ENCODE measurements at places on chromosomes 16 and 17.

DNA sequence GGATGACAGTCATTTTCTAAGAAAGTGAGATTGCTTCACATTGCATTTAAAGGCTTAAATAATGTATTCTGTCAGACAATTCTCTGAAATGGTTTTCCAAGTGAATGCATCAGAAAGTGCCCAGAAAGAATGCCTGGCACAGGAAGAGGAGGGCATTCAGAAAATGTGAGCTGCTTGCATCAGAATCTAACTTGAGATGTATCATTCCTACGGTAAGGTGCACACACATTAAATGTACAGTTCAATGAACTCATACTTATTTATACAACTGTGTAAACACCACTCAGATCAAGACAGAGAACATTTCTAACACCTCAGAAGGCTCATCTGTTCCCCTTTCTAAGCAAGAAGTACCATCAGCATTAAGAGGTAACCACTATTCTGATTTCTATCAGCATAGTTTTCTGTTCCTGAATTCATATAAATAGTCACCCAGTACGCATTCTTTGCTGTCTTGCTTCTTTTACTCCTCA, 638.0 kb downstream of the MAF start:
- DNase-seq = no peak

DNA sequence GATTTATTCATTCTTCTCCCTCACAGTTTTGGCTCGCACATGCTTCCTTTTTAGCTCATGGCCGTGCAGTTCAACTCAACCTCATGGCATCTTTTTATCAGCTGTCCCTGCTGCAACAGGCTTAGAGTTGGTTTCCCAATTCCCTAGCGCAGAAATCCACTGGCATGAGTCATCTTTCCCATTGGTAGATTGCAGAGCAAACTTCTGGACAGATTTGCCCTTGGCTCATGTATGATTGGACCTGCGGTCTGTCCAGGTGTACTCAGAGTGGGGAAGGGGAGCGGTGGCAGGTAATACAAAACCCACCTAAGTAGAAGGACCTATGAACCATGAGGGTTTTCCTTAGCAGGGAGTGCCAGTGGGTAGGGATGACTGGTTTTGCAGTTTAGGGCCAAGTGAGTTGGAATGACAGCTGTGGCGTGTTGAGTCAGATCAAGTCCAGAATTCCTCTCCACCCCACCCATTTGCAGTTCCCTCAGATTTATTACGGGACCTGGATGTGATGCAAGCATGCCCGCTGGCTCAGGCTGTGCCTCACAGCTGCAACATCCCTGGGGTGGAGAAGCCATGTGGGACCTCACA, 584.7 kb downstream of the WWOX start:
- no peak for DNase-seq

DNA sequence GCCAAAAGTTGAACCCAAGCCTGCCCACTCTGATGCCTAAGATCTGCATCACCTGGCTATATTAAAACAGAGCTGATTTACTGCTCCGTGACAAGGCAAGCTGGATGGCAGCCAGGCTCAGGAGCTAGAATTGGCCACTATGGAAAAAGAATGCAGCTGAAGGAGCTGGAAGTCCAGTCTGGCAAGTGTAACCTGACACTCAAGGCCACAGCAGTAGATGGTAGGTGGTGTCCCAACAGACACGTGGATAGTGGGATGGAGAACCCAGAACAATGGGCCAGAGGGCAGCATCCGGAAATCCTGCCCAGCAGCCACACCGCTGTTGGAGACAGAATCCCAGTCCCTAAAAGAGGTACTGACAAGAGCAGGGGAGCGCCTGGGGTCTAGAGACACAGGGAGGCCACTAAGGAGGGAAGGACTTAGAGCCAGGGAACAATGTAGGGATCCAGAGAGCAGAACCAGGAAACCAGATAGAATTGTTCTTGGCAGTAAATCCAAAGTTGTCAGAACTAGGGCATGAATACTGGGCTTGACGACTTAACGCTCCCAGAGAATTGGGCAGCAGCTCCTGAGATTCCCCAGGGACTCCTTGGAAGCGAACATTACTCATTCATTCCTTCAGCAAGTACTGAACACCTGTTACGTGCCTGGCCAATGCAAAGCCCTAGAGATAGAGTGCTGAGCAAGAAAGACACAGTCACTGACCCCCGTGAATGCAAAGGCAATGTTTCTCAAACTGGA, 85.7 kb downstream of the CDYL2 start:
- no peak for DNase-seq

- DNase-seq = no peak
Measured at GRCh38 chr17:39729280-39729851, 966 bp downstream of the MIEN1 start.

DNA sequence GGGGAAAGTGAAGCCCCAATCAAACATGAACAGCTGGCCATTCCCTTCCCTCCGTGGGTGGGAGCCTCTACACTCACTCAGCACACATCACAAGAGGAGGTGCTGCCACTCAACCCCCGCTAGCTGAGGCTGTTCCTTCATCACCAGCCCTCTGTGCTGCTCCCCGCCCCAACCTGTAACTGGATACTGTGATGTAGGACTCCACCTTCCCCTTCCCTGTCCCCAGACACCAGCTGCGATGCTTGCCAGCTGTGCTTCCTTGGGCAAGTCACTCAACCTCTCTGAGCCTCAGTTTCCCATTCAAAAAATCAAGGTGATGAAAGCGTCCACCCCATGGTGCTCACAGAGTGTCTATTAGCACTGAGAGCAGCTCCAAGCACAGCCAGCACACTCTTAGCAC, 273.2 kb downstream of the MRTFB start:
- no peak for DNase-seq

DNA sequence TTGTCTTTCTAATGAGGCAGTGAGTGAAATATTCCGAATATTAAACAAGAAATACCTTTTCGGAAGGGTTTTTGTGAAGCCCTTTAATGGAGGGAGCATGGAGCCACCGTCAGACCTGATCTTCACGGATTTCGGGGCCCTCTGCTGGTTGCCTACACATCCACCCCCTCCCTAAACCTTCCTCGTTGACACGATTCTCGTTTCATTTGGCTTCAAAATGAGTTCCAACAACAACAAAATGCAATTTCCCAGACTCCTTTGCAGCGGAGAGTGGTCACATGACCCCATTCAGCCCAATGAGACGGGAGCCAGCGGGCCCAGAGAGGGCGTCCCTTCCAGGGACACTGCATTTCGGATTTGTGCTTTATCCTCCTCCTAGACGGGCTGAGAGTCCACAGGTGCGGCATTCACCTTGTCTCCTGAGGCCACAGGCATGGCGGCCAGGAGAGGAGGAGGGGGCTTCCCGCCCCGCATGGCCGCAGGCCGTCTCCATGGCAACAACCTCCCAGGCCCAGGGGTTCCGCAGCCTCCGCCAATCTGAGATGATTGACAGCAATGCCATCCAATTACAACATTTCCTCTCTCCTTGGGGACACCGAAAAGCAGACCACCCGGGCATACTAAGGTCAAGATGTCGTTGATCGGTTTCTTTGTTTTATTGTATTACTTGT, 259.8 kb downstream of the C16orf95 start:
- no peak for DNase-seq

DNA sequence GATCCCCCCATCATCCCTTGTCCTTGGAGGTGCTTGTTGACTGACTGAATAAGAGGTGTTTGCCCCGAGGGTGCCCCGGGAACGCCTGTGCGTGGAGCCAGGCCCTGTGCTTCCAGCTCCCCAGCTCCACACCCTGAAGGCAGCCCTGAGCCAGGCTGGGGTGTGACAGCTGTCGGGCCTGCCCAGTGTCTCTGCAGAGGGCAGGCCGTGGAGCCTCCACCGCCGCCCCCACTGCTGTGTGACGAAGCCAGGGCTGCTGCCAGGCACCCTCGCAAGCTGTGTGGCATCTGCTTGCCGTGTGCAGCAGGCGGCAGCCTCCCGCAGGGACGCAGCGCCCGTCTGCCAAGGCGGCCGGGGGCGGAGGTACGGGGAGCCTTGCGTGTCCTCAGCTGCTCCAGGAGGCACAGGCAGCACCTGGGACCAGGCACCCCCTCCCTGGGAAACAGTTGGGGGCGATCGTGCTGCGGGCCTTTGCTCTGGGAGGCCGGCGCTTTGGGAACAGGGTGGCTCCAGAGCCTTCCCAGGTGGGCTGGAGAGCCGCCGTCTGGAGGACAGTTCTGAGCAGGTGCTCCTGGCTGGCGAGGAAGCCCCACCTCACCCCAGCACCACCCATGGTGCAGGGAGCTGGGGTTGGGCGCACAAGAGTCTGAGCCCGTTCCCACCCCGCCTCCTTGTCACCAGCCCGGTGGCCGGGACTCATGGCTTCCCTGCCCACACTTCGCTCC, 26.6 kb downstream of the GSE1 start:
- no peak for DNase-seq

DNA sequence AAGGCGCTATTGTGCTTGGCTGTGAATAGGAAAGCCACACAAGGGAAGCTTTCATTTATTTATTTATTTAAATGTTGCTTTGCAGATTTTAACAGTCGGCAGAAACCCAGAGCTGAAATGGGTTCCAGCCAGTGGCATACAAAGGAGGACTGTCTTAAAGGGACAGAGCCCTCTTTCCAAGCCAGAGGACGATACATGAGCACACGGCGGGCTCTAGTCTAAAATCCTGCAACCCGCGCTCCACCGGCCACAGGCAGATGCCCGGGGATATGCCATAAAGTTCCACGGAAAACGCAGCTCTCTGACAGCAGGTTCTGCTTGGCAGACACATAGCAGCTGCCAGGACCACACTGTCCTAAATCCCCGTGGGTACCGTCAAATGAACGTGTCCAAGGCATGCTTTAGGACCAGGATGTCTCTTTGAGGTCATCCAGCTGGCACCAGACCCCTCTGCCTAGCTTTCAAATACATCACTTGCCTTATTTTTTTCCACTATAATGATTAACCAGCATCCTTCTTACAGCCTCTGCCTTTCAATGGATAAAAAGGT, 64.6 kb downstream of the CYTH1 start:
- DNase-seq = no peak

- DNase-seq = no peak
Measured at GRCh38 chr16:81808933-81809480, 29.9 kb downstream of the PLCG2 start.

DNA sequence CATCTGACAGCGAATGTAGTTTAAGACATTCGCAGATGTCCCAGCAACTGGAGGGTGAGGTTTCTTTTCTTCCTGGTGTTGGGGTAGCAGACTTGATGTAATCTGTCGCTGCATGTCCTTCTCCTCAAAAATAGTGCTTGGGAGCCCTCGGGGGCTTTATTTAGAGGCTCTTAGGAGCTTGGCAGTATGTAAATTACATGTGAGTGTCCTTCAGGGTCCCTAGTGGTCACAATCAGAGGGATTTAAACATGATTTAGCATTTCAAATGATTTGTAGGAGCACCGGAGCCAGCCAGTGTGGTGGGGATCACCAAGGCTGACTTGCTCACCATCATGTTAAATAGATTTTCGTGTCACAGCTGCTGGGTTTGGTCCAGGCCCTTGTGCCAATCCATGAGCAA, 8.8 kb upstream of the SALL1 start:
- DNase-seq = no peak

GRCh38 chr16:58325941-58326340, 31.1 kb upstream of the PRSS54 start:
- no peak for DNase-seq

GRCh38 chr16:84461413-84462295, 42.8 kb downstream of the MEAK7 start:
- no peak for DNase-seq

DNA sequence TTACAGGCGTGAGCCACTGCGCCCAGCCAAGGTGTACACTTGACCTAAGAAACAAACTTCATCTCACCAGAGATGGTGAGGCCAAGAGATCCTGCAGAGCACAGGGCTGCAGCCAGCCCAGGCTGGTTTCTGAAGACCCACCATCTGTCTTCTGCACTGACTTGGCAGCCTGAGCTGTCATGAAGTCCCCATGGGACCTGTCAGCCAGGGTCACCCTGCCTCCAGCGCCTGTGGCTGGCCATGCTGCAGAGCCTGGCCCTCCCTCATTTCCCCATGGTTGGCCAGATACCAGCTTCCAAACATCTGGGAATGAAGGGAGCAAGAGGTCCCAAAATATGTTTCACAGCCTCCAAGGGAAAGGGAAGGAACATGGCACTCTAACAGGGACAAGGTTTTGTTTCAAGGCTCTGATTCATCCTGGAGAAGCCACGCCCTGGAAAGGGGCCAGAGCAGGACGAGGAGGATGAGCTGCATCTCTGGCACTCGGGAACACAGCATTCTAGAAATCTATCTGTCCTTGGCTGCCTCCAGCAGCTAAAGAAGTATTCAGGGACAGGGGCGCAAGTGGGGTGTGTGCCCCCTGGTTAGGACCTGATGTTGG, 45.3 kb downstream of the DDX19A start:
- DNase-seq = no peak

GRCh38 chr16:84844559-84845495, 25.0 kb downstream of the CRISPLD2 start:
- DNase-seq = no peak

- DNase-seq = no peak
Measured at GRCh38 chr16:19502395-19503131, 19.3 kb downstream of the GDE1 start.

DNA sequence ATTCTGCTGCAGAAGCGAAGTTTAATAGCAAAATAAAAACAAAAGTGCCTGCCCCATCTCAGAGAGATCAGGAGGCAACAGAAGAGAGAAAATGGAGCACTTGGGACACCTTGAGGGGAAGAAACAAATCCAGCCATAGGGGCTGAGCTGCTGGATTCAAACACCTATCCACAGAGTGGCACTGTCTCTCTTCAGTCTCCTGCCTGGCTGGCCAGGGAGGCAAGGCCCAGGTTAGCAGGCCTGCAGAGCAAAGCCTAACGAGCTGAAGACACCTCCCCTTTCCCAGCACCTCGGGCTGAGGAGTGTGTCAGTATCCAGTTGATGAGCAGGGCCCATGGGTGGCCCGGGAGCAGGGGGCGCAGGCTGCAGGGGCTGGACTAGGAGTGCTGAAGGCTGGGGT, 8.8 kb upstream of the KRT31 start:
- no peak for DNase-seq

- DNase-seq = no peak
Measured at GRCh38 chr16:53370827-53371226, 63.4 kb upstream of the RBL2 start.

- DNase-seq = no peak
Measured at GRCh38 chr17:42780851-42781638, 635 bp downstream of the WNK4 start.

DNA sequence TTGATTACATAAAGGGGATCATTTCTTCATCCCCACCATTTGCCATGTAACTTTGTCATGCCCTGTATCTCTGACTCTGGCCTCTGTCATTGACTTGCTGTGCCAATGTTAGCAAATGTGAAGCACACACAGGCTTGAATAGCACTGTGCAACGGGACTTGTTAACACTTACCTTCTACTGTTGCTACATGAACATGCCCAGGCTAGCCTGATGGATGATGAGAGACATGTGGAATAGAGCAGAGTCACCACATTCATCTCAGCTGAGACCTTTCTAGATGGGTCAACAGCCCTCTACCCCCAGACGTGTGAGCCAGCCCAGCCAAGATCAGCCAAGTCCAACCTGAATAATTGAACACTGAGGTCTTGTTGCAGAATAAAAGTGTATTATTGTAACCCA, 162.1 kb upstream of the SALL1 start:
- no peak for DNase-seq

GRCh38 chr17:81719410-81720266, 7.6 kb downstream of the SLC25A10 start:
- no peak for DNase-seq

GRCh38 chr16:23512168-23512695, 1.9 kb upstream of the GGA2 start:
- DNase-seq = no peak

- no peak for DNase-seq
Measured at GRCh38 chr16:4075534-4075933, 40.7 kb downstream of the ADCY9 start.
